ENCODE measurements at places on chromosomes 12 and 14.

DNA sequence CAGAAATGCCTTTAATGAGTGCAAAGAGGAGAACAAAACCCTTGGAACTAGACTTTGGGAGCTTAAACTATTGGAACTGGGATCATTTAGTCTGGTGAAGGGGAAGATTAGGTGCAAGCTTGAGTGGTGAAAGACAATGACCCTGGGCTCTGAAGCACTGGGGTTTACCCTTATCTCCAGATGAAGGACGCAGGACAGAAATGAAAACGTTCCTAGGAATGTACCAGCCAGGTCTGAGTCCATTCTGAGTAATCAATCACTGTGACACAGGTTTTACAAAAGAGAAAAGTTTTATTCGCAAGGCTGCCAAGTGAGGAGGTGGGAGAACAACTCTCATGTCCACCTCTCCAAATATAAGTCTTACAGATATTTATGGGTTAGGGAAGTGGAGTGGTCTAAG lies 249.1 kb downstream of the LRIG3 start:
- no peak for DNase-seq

GRCh38 chr14:92459030-92459949 lies 54.3 kb upstream of the RIN3 start:
- no peak for DNase-seq

- DNase-seq, result no peak
Observed at GRCh38 chr12:114401328-114402083, 4.4 kb downstream of the TBX5 start.

DNA sequence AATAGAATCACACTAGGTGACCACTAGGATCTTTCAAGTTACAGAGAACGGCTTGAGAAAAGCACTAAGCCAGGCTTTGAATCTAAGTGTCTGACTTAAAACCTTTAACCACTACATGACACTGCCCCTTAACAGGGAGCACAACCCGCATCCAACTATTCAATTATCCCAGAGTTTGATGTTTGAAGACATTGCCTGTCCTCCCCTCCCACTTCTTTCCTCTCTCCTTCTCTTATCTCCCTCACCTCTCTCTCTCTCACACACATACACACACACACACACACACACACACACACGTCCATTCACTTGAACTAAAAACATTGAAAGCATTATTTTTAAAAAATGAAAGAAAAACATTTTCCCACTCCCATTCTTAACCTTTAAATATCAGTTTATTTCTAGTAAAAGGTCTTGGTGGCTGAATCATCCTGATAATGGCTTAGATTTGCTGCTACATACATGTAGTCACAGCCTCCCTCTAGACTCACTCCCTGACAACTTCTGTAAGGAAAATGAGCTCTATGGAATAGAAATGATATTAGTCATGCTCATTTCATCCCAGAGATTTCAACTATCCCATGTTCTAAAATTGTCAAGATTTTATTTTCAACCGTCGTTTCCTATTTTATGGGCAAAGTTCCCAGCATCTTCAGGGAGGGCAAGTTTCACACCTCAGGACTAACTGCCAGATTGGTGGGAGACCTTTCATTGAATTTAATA lies 53.5 kb upstream of the RAP1B start:
- DNase-seq, result no peak

DNA sequence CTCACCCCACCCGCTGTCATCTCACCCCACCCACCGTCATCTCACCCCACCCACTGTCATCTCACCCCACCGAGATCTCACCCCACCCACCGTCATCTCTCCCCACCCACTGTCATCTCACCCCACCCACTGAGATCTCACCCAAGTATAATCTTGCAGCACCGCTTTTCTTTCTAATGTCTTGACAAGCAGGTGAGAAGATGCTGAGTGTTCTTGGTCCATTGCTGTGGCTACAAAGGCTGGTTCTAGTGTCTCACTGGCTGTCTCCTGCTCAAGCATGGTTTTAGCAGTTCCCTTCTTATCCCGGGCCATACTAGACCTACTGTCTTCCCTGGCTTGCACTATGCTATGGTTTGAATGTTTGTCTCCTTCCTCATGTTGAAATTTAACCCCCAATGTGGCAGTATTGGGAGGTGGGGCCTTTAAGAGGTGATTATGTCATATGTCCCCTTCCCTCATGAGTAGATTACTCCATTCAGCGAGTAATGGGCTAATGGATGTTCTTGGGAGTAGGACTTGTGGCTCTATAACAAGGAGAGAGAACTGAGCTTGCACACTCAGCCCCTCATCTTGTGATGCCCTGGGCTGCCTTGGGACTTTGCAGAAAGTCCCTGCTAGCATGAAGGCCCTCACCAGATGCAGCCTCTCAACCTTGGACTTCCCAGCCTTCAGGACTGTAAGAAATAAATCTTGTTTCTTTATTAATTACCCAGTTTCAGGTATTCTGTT lies 47.7 kb upstream of the PPP2R5C start:
- no peak for DNase-seq

DNA sequence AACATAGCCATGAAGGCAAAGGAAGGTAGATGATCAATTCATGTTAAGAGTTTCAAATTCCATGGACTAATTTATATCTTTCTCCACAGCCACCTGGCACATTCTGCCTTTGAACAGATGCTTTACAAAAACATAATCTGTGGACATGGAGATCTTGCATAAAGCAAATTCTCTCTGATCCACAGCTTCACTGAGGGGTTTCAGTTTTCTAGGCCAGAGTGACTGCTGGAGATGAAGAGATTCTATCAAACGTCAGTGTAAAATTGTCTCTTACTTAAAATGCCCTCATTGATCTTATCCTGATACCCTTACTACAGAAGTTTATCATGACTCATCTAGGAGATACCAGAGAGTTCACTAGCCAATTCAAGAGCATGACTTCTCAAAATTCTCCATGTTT lies 291.6 kb downstream of the DAD1 start:
- no peak for DNase-seq
